Epithelial cell of proximal tubule (primary cell): ENCODE measurements at places on chromosomes 1 and 21. TPM values are rescaled to one million over a fixed set of nuclear protein-coding genes. Genes with fewer than 3 reads are reported as not detected.

FASLG gene
- total RNA-seq, result not detected in 2 replicates

PROX1 gene
- under 0.01 and 0.06 TPM in 2 replicates for total RNA-seq

RHEX gene
- 0.29 and 0.58 TPM in 2 replicates for total RNA-seq

ERICH3 gene
- total RNA-seq, result 0.14 TPM in 1 of 2 replicates, not detected in the other

CD5L gene
- not detected in 2 replicates for total RNA-seq
